ENCODE measurements at places on chromosomes 5 and 9.

DNA sequence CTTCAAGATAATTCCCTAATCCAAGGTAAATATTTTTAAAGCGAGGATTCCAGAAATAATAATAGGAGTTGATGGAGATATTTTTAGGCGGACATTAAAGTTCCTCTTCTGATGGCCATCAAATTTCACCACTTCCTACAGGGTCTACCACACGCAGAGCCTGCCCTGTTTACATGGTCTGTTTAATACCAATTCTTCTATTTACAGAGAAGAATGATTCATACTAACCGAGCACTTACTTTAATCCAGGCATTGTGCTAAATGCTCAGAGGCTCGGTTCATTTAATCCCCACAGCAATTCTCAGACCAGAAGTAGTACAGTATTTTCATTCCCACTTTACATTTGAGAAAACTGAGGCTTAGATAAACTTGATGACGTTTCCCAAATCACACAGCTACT lies 3.0 kb upstream of the ITGA1 start:
- no peak for DNase-seq

DNA sequence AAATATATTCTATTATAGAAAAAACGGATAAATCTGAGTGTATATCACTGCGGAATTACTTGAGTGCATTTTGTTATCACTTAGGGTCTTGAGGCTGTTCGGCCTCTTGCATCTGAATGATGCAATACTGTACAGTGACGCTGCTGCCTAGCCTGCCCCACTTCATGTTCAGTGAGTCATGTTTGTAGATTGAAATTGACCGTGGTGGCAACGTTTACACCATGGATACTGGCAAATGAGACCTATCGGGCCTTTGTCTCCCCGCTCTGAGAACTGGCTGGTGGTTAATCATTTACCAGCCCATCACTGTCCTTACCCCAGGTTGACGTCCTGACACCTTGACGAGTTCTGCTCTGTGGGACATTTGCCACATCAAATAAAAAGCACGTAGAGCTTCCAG lies 510.1 kb upstream of the ADAMTS16 start:
- DNase-seq: no peak

GRCh38 chr9:5778805-5779204 lies 54.1 kb downstream of the ERMP1 start:
- no peak for DNase-seq

DNA sequence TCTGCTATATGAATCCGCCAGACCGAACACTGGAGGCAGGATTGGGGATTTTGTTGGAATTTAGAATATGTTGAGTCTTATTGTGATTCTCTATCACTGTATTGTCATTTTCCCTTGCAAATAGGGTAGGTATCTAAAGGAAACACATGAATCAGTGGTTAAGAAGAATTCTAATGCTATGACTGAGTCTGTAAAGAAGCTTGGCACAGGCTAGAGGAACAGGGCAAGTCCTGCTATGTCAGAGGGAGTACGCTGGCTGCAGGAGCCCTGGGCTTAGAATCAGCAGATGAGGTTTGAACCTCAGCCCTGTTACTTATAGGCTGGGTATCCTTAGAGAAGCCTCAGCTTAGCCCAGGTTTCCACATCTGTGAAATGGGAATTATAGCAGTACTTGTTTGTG lies 198.1 kb downstream of the NR3C1 start:
- no peak for DNase-seq

DNA sequence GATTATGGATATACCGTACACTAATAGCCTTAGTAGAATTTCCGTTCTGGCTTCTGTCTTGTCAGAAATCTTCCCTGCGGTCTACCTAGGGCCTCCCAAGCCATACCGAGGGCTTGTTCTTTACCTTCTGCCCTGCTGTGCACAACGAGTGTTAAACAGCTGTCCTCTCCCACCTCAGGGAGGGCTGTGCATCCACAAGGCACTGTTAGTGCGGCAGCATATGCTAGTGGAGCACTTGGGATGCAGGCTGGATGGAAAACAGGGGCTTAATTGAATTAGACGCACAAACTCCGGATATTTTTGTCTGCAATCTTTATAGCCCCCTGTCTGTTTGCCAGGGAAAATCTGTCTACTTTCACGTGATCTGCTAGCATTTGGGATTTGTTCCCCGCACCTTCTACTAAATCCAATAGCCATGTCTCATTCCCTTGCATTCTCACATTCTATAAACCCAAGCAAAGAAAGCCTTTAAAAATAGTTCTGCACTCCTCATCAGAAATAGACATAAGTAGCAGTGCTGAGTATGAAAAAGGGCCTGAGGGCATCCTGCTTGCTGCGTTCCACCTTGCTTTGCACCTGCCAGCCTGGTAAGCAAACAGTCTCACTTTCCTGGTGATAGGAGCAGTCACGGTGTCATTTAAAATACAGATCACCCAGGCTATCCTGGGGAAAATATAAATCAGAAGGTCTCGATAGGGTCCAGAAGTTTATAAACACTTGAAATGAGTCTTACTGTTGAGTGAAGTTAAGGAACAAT lies 382.6 kb downstream of the RASEF start:
- DNase-seq: no peak

DNA sequence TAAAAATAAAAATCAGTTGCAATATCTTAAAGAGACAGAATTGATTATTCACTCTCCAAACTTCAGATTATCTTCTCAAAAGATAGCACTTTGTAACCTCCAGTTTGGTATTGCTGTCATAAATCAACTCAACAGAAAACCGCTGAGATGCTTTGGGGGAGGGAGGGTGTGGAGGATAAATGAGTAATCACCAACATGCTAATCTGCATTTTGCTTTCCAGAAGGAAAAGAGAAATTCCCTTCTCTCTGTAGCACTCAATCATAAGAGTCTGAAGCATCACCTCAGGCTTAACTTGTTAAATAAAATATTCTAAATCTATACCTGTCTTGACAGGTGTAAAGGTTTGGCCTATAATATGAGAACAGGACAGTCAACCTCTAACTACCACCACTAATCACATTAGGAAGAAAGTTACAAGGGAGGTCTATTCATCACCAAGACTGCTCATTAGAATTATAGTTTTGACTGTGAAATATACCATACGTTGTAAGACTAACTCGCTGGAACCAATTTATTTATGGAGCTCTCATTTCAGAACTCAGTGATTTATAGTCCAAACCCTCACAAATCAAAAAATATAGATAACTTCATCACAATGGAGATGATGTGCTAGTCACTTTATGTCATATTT lies 89.0 kb downstream of the PIK3R1 start:
- DNase-seq: no peak

DNA sequence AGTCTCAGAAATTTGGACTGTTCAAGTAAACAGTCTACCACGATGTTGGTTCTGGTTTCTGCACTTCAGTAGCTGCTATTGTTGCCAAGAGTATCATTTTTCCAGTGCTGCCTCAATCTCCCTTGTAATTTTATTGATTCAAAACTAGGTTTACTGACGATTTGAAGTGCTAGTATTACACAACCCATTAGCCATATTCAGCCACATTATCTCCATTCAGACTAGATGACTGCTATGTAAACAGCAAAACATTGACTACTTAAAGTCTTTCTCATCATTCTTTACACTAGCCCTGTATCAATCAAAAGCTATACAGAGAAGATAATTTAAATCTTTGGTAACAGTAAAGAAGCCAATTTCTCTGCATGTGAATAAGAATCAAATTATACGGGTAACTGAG lies 102.0 kb upstream of the TSLP start:
- no peak for DNase-seq
